ENCODE measurements at places on chromosomes 11 and 22.

GRCh38 chr11:65709661-65710060 is 2.4 kb upstream of the KAT5 start:
- no peak for DNase-seq

DNA sequence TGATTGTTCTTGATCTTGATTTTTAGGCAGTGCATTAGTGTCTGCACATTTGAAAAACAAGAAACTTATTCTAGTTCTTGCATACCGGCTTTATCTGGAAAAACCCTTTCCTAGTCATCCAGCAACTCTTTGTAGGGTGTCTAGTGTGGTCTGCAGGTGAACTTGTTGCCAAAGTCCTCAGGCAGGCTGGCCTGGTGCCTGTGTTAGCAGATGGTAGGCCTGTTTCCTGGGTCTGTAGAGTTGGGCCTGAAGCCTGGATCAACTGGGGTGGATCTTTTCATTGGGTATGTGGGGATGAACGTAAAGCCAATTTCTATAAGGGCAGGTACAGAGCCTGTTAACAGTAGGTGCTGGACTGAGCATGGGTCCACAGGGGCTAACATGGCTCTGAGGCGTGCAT is 5.6 kb upstream of the GLYATL1 start:
- DNase-seq = no peak

GRCh38 chr22:48919851-48920589 is 907.7 kb downstream of the BRD1 start:
- DNase-seq = no peak

- DNase-seq = no peak
Measured at GRCh38 chr22:28112190-28112544, 193.1 kb upstream of the PITPNB start.

DNA sequence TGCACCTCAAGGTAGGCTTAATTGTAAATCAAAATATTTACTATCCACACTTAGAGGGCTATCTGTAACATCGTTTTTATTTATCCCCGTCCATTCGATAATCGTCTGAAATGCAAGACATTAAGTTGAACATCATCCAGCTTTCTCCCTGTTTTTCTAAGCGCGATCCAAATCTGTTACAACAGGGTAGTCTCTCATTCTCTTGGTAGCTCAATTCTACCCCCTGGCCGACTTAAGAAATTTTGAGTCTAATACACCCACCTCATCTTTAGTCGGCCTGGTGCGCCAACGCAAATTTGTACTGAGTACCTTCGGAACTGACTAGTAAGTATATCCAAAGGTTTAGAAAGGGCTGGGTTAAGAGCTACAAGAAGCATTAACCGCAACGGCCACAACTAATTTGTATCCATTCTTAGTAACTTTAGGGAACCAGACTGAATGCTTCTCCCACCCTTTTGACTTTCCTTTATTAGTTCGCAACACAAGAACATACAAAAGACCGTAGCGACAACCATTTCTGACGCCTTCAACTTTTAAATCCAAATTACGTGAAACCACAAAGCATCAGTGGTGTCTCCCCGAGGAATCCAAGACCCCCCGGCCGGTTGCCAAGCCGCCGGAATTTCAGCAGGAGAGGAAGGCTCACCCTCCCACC is 1.0 kb upstream of the ZNF143 start:
- no peak for DNase-seq

DNA sequence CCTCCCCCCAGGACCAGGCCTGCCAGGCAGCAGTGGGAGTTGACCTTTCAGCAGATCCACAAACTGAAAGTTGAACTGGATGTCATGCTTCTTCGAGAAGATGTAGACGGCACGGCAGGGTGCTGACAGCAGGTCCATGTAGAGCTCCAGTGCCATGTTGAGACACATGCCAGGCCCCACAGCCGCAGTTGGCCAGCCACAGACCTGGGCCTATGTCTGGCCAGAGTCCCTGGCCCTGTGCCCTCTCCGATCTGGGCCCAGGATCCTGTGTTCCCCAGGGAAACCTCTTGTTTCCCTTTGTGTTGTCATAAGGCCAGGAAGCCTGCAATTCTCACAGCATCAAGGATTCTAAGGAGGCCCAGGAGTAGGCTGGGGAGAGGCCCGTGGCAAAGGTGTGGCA is at the start of gene GSTT4:
GSTT4 (minus strand) TSS at position 253 of the 400 bp plus-strand sequence; CDS start at position 156, 97 bp downstream.
- no peak for DNase-seq

All from gastrocnemius medialis (tissue), 4 donors.